ENCODE measurements at places on chromosomes 6 and 20.

DNA sequence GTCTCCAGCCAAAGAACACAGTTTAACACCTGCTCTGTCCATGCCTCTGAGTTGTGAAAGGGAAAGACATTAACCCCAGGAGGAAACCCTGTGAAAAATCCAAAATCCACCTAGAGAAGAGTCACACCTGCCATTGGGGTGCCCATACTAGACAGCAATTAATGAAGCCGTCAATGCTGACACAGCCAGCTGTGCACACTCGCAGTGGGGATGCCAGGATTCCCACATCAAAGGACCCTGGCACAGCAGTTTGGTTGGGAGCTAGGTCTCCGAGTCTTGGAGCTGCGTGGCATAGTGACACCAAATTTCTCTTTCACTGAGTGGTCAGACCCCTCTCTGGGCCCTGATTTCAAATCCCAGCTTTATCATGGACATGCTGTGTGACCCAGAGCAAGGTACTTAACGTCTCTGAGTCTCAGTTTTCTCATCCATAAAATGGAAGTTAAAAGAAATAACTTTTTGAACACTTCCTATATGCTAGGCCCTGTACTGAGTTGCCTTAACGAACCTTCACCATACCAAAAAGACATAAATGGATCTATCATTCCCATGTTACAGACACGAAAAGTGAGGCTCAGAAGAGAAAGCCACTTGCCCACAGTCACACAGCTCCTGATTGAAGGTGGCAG, 30.8 kb downstream of the BPIFB1 start:
- no peak for DNase-seq

DNA sequence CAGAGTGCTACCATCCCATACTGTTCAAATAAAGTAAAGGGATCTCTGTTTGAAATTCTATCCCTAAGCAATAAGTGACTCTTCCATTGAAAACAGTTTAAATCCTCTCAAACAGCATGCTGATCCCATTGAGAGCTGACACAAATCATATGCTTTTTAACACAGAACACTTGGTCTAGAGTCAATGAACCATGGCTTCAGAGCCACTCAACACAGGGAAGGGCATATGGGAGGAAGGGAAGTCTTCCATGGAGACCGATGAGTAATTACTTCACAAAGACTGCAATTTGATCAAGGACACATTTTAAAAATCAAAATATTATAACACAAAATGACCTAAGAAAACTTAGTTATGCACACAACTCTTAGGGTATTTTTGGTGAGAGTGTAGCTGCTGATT, 1073.0 kb upstream of the MAP3K7 start:
- no peak for DNase-seq

- DNase-seq, result no peak
These were observed 37.7 kb downstream of the DSE start for GRCh38 chr6:116408491-116408890.

- no peak for DNase-seq
These were observed 232.4 kb downstream of the FOXA2 start for GRCh38 chr20:22352019-22352418.

DNA sequence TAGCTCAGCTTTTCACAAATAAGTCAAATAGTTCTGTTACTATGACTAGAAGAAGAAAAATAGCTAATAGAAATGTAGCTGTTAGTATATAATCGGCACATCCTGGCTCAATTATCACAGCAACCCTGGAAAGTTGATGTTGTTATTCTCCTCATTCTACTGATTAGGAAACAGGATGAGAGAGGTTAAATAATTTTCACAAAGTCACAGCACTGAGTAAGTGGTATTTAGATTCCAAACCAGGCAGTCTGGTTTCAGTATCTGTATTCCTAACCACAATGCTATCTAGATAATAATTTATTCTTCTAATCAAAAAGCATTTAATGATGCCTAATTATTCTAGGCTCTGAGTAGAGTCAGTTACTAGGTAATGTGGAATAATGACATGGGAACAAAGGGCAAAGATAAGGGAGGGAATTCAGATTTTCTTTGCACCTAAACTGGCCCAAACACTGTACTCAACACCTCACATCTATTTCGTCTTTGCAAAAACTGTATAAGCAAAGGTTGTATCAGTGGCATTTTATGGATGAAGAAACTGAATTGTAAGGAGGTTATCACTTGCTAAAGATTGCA, 51.3 kb downstream of the PDE7B start:
- DNase-seq, result no peak

DNA sequence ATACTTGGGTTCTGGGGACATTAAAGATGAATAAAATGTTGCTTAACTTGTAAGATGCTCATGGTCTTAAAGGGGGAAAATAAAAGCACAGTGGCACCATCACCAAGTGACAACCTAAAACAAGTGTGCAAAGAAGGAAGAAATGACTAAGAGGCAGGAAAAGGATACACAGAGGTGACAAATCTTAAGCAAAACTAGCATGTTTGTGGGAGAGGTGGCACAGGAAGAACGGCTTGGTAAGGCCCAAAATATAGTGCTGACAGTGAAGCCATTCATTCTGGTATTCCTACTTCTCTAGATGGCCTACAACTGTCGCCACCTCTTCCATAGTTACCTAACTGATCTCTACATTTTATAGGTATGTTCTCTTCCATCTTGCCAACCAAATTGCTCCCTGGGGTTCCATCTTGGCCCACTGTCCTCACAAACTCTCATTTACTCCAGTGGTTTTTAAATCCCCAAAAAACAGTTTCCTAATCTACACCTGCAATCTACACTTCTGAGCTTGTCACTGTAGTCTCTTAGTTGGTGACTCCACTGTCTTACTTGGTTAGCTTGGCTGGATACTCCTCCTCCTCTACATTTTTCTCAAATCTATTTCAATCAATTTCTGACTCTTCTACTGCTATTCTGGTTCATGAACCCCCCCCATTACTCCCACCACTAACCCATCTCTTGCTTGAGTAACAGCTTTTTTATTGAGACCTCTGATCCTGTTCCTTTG, 33.5 kb downstream of the FAM8A1 start:
- DNase-seq, result no peak

GRCh38 chr6:2839195-2839981, 2.3 kb downstream of the SERPINB1 start:
- DNase-seq, result no peak

DNA sequence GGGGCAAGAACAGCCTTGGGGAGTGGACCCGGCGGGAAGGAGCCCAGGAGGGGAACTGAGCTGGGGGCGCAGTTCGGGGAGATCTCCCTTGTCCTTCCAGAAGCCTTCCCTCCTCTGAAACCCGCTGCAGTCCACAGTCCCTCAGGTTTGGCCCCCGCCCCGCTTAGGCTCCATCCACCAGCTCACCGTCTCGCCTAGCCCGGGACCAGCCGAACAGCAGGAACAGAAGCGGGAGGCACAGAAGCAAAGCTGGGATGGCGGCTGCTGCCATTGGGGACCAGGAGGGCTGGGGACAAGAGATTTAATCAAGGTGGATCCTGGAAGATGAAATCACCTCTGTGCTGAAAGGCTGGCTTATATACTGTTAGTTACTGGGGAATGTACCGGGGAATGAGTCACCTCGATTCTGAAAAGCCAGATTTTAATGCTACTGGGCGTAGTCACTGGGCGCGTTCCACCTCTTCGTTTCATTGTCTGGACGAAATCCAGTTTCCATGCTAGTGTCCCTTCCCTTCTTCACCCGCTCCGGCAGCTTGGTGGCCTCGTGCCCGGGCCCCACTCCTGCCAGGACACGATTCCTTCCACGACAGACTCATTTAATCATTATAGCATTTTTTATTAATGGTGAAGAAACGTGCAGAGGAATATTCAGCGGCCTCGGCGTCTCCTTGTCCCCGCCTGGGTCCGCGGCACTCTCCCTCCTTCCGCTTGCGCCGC, at the start of gene RAET1L:
Gene RAET1L, minus strand, starts transcription at position 332 of the 717 bp plus-strand sequence. Its CDS starts 61 bp downstream, at position 271.
- no peak for DNase-seq

GRCh38 chr20:17957505-17958363, 10.9 kb downstream of the SNX5 start:
- DNase-seq, result no peak

DNA sequence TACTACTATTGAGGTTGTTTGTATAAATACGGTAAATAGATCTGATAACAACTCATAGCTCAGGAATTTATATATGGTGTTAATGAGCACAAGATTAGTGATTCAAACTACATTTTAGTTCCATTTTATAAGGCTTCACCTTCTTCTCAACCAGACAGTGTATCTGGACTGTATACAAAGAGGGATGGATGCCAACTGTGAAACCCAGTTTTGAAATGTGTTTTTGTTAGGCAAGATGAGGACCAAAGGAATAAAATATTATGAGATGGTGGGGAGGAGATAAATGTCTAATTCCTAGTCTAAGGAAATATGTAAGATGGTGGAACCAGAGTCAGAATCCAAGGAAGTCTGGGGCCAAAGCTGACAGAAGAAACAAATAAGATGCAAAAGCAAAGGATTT, 329.0 kb downstream of the GRIK2 start:
- no peak for DNase-seq

- DNase-seq, result no peak
These were observed 198.3 kb downstream of the HTR1B start for GRCh38 chr6:77264970-77265369.

GRCh38 chr6:62217866-62218265, 68.2 kb downstream of the KHDRBS2 start:
- DNase-seq, result no peak

DNA sequence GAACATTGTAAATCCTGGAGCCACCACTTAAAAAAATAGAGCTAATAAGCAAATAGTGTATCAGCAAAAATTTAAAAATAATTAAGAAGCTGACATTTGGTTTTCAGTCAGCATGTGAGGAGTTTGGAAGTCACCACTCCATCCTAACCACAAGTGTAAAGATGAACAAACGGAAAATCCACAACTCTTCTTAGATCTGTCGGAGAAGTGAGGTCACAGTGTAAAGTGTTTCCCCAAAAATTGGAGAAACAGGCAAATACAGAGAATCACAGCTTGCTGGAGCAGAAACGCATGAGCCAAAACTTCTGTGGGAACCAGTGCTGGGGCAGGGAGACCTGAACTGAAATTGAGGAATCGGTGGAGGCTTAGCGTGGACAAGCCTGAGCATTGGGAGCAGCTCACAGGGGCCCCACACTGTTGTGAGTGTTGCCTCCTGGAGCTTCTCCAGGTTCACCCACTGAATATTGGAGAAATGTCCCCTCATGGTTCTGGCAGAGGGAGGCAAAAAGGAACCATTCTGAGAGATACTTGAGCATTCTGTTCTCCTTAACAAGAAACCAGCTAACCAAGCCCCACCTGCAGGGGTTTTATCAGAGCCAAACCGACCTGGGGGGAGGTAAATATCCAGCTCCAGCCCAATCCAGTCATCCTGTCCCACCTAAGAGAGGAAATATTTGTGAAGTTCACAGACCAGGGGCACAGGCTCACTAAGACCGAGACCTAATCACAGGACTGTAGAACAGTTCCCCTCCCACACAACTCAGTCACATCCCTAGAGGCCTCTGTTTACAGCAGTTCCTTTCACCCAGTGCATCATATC, 192.0 kb downstream of the ERMARD start:
- no peak for DNase-seq

DNA sequence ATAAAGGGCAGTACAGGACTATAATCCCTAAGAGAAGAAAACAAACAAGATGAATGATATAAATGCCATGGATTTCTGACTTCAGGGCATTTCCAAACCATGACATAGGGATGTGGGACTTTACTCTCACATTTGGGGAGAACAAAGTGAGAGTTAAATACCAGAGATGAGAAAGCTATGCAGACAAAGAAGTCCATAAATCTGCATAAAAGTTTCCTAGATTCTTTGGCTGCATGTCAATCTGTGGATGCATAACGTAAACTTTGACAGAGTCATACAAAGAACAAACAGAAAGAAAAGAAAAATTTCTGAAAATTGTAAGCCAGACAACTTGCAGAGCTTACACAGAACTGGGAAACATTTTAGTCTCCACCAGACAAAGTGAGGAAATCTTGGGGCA, 11.7 kb downstream of the EPM2A start:
- no peak for DNase-seq

DNA sequence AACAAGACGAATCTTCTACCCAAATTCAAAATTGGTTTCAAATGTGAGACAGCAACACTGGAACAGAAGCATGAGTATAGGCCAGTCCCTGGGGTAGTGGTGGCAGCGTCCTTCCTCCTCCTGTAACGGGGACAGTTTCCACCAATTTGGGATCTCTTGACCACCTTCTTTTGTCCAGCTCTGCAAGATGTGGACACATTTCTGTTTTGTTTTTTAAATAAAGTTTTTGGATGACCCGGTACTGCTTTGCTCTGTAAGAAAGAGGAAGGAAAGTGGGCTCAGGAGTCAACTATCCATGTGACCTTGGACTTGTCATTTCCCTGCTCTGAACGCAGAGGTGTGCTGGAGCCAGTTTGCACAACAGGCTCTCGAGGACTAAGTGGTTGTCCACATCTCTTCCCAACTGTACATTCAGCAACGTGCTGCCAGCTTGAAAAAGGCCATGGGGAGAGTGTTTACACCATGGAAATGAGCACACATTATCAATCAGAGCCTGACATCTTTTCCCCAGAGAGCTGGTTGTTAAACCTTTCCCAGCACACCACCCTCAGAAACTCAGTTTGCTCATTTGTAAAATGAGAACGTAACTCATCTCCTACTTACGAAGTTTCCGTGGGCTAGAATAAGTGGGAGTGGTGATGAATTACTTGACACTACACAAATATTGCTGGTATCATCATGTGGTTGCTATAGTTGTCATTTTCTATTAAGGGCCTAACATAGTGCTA, 66.5 kb downstream of the ADTRP start:
- DNase-seq, result no peak

GRCh38 chr6:125188037-125188436, 34.5 kb downstream of the TPD52L1 start:
- no peak for DNase-seq

DNA sequence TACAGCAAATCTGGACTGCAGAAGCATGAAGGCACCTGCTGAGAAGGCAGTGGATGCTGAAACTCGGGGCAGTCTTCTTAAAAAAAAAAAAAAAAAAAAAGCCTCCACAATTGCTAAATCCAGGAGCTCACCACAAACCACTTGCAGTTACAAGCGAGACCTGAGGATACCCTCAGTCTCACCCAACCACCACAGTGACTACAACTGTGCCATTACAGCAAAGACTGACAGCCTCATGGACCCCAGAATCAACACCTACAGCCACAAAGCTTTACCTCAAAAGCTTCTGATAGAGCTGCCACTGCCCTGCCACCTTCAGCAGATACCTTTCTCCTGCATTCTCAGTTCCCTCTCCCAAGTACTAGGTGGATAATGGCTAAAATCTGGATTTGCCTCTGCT, 9.0 kb downstream of the COL21A1 start:
- no peak for DNase-seq

GRCh38 chr6:44373051-44373450, 14.5 kb upstream of the CDC5L start:
- DNase-seq, result no peak

- no peak for DNase-seq
These were observed 102.8 kb upstream of the JARID2 start for GRCh38 chr6:15143086-15143485.

GRCh38 chr6:28258877-28259777, at the start of gene NKAPL:
TSS of gene NKAPL (plus strand) at chr6:28259297. CDS start at chr6:28259372, 75 bp downstream.
- DNase-seq, result peak; percentile 22

GRCh38 chr6:32102255-32102654, 6.9 kb downstream of the TNXB start:
- DNase-seq, result no peak

GRCh38 chr6:41885930-41886329, 9.2 kb downstream of the USP49 start:
- no peak for DNase-seq

GRCh38 chr6:99745651-99746050, 139.0 kb downstream of the PRDM13 start:
- DNase-seq, result no peak
